ENCODE measurements at places on chromosomes 2 and 18. TPM values are rescaled to one million over a fixed set of nuclear protein-coding genes. Genes with fewer than 3 reads are reported as not detected.

DNA sequence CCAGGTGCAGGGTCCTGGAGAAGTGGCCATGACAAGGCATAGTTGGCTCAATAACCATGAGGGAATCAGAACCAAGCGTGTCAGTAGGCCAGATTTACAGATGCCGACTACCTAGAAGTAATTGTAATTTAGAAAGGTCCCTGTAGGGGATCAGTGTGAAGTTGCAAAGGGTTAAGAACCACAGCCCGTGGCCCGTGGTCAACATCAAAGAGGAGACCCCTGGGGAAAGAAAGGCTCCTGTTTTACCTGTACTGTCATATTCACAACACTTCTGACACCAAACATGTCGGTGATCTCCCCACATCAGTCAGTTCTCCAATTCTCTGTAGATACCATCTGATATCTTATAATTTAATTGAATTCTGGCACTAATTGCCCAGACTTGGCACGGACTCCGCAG is 31.0 kb downstream of the SP100 start:
- H3K36me3 ChIP-seq, result peaks cover 63% of the 10 kb centered on the region
- no peak for DNase-seq
- peaks cover 76% of the 10 kb centered on the region for H3K4me1 ChIP-seq
- peak overlapping the region; percentile 96 for H3K27ac ChIP-seq
- no peak overlapping the region for H3K4me3 ChIP-seq

GRCh38 chr18:8049147-8049546 is 482.0 kb downstream of the PTPRM start:
- peaks cover 15% of the 10 kb centered on the region for H3K4me1 ChIP-seq
- no peak overlapping the region for H3K4me3 ChIP-seq
- H3K27me3 ChIP-seq, result no peaks in the 10 kb centered on the region
- no peaks in the 10 kb centered on the region for H3K36me3 ChIP-seq
- DNase-seq, result no peak

- H3K36me3 ChIP-seq, result peaks cover 76% of the 10 kb centered on the region
- H3K4me1 ChIP-seq, result peaks cover 73% of the 10 kb centered on the region
- no peak overlapping the region for H3K4me3 ChIP-seq
Observed at GRCh38 chr2:224887141-224887540, 155.1 kb downstream of the DOCK10 start.

DNA sequence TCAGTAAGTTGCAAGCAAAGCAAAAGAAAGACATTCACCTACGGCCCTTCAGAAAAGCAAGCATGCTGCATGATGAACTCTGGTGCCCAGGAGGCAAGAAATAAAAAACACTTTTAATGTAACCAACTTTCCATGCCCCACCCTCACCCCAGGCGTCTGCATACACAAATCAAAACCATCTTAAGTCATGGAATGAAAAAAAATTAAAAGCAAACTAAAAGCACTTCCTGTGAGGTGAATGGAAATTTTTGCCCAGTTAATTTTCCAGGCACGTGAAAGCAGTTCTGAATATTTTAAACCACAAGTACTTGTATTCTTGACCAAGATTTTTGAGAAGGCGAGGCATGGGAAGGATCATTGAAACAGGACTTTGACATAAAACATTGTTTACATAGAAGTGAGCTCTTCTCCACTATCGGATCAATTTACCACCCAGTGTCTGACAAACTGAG is 2.5 kb upstream of the ICOS start:
- no peaks in the 10 kb centered on the region for H3K27me3 ChIP-seq
- H3K4me3 ChIP-seq, result peak overlapping the region; percentile 73
- H3K4me1 ChIP-seq, result peaks cover 59% of the 10 kb centered on the region
- peak overlapping the region; percentile 93 for H3K27ac ChIP-seq
- peaks cover 26% of the 10 kb centered on the region for H3K36me3 ChIP-seq
- DNase-seq, result peak; percentile 39

DNA sequence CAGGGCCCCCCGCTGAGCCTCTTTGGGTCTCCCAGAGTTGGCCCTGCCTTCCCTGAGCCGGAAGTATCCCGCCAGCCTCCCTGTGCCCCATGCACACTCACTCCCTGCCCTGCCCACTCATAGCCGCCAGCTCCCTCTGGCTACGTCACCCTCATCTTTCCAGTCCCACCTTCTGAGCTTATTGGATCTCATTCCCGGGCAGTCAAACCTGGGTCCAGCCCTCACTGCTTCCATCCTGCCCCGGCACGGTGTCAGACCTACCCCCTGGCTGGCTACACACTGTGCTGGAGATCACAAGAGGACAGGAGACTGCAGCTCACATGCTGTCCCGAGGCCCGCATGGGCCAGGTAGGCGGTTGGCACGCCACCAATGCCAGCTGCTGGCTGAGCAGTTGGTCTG is 147.2 kb downstream of the ASB1 start:
- no peaks in the 10 kb centered on the region for H3K36me3 ChIP-seq
- H3K4me3 ChIP-seq, result no peak overlapping the region
- H3K4me1 ChIP-seq, result no peaks in the 10 kb centered on the region
- no peaks in the 10 kb centered on the region for H3K27me3 ChIP-seq
- no peak overlapping the region for H3K27ac ChIP-seq

- no peak for DNase-seq
- H3K27me3 ChIP-seq, result no peaks in the 10 kb centered on the region
- no peak overlapping the region for H3K27ac ChIP-seq
- H3K4me1 ChIP-seq, result no peaks in the 10 kb centered on the region
Observed at GRCh38 chr18:43961722-43962121, 684.4 kb upstream of the SYT4 start.

DNA sequence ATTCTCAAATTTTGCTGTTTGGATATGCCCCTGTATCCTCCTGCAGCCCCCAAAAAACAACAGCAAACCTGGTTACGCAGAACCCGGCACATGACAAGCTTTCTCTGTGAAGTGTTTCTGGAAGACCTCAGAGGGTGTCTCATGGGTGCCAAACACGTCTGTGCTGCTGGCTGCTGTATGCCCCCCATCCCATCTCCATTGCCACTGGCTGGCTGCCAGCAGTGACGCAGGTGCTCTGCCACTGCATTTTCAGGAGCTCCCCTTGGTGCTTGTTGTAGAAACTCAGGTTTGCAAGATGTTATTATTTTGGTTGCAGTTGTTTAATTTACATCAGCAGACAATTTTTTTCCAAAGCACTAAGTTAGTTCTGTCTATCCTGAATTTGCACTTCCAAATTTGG is 166.4 kb upstream of the FANCL start:
- H3K27me3 ChIP-seq, result no peaks in the 10 kb centered on the region
- H3K4me1 ChIP-seq, result no peaks in the 10 kb centered on the region
- no peak for DNase-seq

- H3K27ac ChIP-seq, result no peak overlapping the region
- H3K4me1 ChIP-seq, result no peaks in the 10 kb centered on the region
- no peak for DNase-seq
Observed at GRCh38 chr2:100244881-100245605, 77.3 kb downstream of the LONRF2 start.

GRCh38 chr2:3254442-3254941 is 123.1 kb downstream of the EIPR1 start:
- no peaks in the 10 kb centered on the region for H3K27me3 ChIP-seq
- no peak overlapping the region for H3K4me3 ChIP-seq
- DNase-seq, result no peak

DNA sequence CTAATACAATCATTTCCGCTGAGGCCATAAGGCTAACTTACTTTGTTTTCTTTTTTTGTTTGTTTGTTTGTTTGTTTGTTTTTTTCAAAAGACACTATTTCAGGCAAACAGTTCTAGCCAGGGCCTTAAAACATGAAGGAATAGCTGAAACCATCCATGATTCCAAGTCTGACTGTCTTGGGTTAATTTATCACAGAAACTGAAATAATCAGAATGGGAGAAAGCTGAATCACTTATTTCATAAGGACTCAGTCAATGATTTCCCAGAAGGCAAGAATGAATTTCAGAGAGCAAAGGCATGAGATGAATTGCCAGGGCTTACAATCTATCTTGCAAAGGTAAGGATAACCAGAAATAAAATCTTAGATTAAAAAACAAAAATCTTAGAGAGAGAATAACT is 1315.1 kb downstream of the SUCLG1 start:
- H3K27ac ChIP-seq, result no peak overlapping the region
- H3K36me3 ChIP-seq, result no peaks in the 10 kb centered on the region
- H3K4me1 ChIP-seq, result no peaks in the 10 kb centered on the region
- no peak for DNase-seq

- no peaks in the 10 kb centered on the region for H3K36me3 ChIP-seq
- H3K27me3 ChIP-seq, result no peaks in the 10 kb centered on the region
- no peak overlapping the region for H3K27ac ChIP-seq
- DNase-seq, result no peak
- no peak overlapping the region for H3K4me3 ChIP-seq
Observed at GRCh38 chr2:150012986-150013385, 425.4 kb upstream of the MMADHC start.

DNA sequence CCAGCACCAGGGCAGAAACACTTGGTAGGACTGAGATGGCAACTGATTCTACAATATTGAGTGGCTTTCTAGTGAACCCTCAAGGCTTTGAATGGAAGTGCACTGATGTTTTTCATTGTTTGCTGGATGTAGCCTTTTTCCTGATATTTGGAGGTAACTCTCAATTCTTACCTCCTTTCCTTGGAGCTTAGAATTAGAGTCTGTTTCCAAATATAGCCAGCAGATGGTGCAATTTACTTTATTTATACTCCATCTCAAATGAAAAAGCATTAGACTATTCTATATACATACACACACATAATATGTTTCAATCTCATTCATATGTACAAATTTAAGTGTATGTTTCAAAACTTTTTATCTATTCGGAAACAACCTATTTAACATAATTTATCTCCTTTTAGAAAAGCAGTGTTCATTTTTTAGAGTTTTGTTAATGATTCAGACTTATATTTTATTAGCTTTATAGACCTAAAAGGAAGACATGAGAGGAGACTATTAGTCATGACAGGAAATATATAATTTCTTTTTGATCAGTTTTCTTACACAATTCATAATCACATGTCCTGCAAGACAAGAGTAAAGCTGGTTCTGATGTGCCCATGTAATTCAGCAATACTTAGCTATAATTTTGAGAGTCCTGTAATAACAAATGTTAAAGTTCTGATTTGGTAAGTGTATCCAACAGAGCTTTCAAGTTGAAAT is 124.8 kb downstream of the NUP35 start:
- no peaks in the 10 kb centered on the region for H3K4me1 ChIP-seq
- H3K27me3 ChIP-seq, result peaks cover 2% of the 10 kb centered on the region
- H3K36me3 ChIP-seq, result no peaks in the 10 kb centered on the region
- no peak overlapping the region for H3K4me3 ChIP-seq
- DNase-seq, result no peak

- no peaks in the 10 kb centered on the region for H3K36me3 ChIP-seq
- H3K27ac ChIP-seq, result no peak overlapping the region
- no peak for DNase-seq
- H3K27me3 ChIP-seq, result no peaks in the 10 kb centered on the region
- no peaks in the 10 kb centered on the region for H3K4me1 ChIP-seq
Observed at GRCh38 chr2:5741242-5741641, 49.1 kb downstream of the SOX11 start.

DNA sequence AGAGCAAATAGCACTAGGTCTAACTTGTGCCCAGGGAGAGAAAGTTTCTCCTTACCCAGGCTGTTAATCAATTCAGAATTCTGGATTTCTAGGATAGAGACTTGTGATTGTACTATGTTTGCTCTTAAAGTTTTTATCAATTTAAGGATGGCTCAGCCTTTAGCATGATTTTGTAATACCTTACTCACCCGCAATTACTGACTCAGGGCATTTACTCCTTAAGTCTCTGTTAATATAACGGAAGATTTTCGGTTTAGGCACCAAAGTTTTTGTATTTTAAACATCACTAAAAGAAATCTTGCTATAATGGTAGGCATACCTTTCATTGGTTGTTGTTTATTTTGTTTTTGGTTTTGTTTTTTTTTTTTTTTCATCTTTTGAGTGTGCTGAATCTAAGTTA is 358.2 kb downstream of the RBM43 start:
- no peak for DNase-seq
- no peaks in the 10 kb centered on the region for H3K4me1 ChIP-seq
- no peaks in the 10 kb centered on the region for H3K36me3 ChIP-seq
- no peak overlapping the region for H3K27ac ChIP-seq
- no peaks in the 10 kb centered on the region for H3K27me3 ChIP-seq

- DNase-seq, result no peak
- H3K4me1 ChIP-seq, result no peaks in the 10 kb centered on the region
- H3K27me3 ChIP-seq, result no peaks in the 10 kb centered on the region
- H3K4me3 ChIP-seq, result no peak overlapping the region
Observed at GRCh38 chr18:79260510-79260909, 135.2 kb upstream of the NFATC1 start.

GRCh38 chr2:127932199-127932876 is 46.6 kb upstream of the AMMECR1L start:
- H3K4me1 ChIP-seq, result no peaks in the 10 kb centered on the region
- no peak overlapping the region for H3K27ac ChIP-seq
- peaks cover 4% of the 10 kb centered on the region for H3K27me3 ChIP-seq

- no peaks in the 10 kb centered on the region for H3K36me3 ChIP-seq
- peaks cover 10% of the 10 kb centered on the region for H3K4me1 ChIP-seq
- H3K4me3 ChIP-seq, result no peak within 1 kb of the TSS
Observed at GRCh38 chr2:219514196-219514761, at the start of gene ASIC4. Gene ASIC4, plus strand, starts transcription at chr2:219514482. Its CDS starts 243 bp downstream, at chr2:219514725.

DNA sequence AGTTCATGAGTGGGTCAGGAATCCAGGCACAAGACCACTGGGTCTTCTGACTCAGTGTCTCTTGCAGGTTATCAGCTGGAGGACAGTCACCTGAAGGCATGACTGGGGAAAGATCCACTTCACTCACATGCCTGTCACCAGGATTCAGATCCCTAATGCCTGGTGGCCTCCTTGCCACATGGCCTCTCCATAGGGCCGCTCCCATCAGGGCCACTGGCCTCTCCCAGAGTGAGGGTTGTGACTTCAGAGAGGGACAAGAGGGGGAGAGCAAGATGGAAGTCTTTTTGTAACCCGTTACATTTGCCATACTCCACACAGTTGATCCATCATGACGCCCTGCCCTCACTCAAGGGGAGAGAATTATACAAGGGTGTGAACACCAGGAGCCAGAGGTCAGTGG is 13.0 kb upstream of the OTOS start:
- no peaks in the 10 kb centered on the region for H3K36me3 ChIP-seq
- H3K27me3 ChIP-seq, result peaks cover 2% of the 10 kb centered on the region
- H3K4me1 ChIP-seq, result no peaks in the 10 kb centered on the region
- no peak overlapping the region for H3K4me3 ChIP-seq

GRCh38 chr2:45750484-45750883 is 99.0 kb downstream of the PRKCE start:
- peaks cover 10% of the 10 kb centered on the region for H3K4me1 ChIP-seq
- peaks cover 2% of the 10 kb centered on the region for H3K36me3 ChIP-seq
- no peak overlapping the region for H3K27ac ChIP-seq

- DNase-seq, result no peak
- H3K4me3 ChIP-seq, result no peak overlapping the region
- H3K27me3 ChIP-seq, result peaks cover 2% of the 10 kb centered on the region
- no peaks in the 10 kb centered on the region for H3K4me1 ChIP-seq
- no peaks in the 10 kb centered on the region for H3K36me3 ChIP-seq
- no peak overlapping the region for H3K27ac ChIP-seq
Observed at GRCh38 chr2:23204685-23205242, 180.2 kb upstream of the KLHL29 start.

GRCh38 chr18:59420244-59420643 is 61.2 kb upstream of the LMAN1 start:
- no peaks in the 10 kb centered on the region for H3K4me1 ChIP-seq
- H3K36me3 ChIP-seq, result no peaks in the 10 kb centered on the region
- H3K4me3 ChIP-seq, result no peak overlapping the region
- DNase-seq, result no peak
- peaks cover 12% of the 10 kb centered on the region for H3K27me3 ChIP-seq

Gene CCT7
- 648 TPM for total RNA-seq

Gene MBD5
- 18.1 TPM for total RNA-seq

Gene TBR1
- total RNA-seq, result 0.05 TPM

Gene NLRC4
- 0.07 TPM for total RNA-seq

Gene TRABD2A
- total RNA-seq, result 62.2 TPM

Gene KCNJ3
- not detected for total RNA-seq

Gene NOSTRIN
- not detected for total RNA-seq

Gene CAPN14
- 0.20 TPM for total RNA-seq

Gene DARS1
- total RNA-seq, result 132 TPM

Measured in activated T-helper 1 cell treated with anti-CD3 and anti-CD28 coated beads, Interleukin-12 subunit alpha, Interleukin-12 subunit beta, Interleukin-2, Interleukin-4 antibody, amounts not matched to agents 30 ng/mL and 10 ng/mL and 1 ng/mL, durations not matched to agents 14 hours and 24 hours and 36 hours (primary cell).